ENCODE measurements at places on chromosomes 12 and 14. TPM values are rescaled to one million over a fixed set of nuclear protein-coding genes. Genes with fewer than 3 reads are reported as not detected.

Gene CRIP1
- total RNA-seq: 42.9 TPM

Gene AKAP3
- total RNA-seq: 0.79 TPM

Gene STRN3
- total RNA-seq: 46.8 TPM

Gene HCAR2
- not detected for total RNA-seq

Gene SMCO2
- total RNA-seq: not detected

Gene CCDC184
- 0.37 TPM for total RNA-seq

Gene TMBIM4
- total RNA-seq: 139 TPM

Gene ASB8
- total RNA-seq: 68.6 TPM

Gene SUDS3
- total RNA-seq: 30.2 TPM

Gene SRRM4
- not detected for total RNA-seq

Gene DACT1
- total RNA-seq: 3.5 TPM

Gene GPX2
- total RNA-seq: not detected

Gene HOTAIR
- not detected for total RNA-seq

Gene P2RX2
- not detected for total RNA-seq

Gene MYL2
- total RNA-seq: 142 TPM

Gene PSMD9
- 59.2 TPM for total RNA-seq

Gene INHBC
- total RNA-seq: not detected

Gene GON7
- total RNA-seq: 11.9 TPM

Gene NRXN3
- 2.3 TPM for total RNA-seq

Gene HNF1A
- not detected for total RNA-seq

Gene DAD1
- 250 TPM for total RNA-seq

Gene SLC25A47
- not detected for total RNA-seq

Gene GAS2L3
- 1.2 TPM for total RNA-seq

Gene YAF2
- total RNA-seq: 54.3 TPM

Gene CEP170B
- 15.1 TPM for total RNA-seq

Gene KCNA5
- 166 TPM for total RNA-seq

Gene MAP4K5
- total RNA-seq: 44.4 TPM

Gene BAZ2A
- 38.6 TPM for total RNA-seq

Gene FOXJ2
- 22.1 TPM for total RNA-seq

Gene NAV3
- total RNA-seq: 5.1 TPM

Gene IQSEC3
- total RNA-seq: 0.67 TPM

Gene WNT5B
- 1.5 TPM for total RNA-seq

Gene GMPR2
- total RNA-seq: 28.1 TPM

Gene FKBP4
- total RNA-seq: 29.2 TPM

Gene JAG2
- total RNA-seq: 14.5 TPM

Gene CHD8
- total RNA-seq: 31.9 TPM

Gene PLA2G1B
- total RNA-seq: not detected

Gene DDX54
- total RNA-seq: 35.1 TPM

Gene KRT79
- not detected for total RNA-seq
